Fibroblast of skin of abdomen (primary cell): ENCODE measurements at places on chromosomes 2 and 18.
A peak's percentile ranks its signal among the peaks of the same experiment; 100 is the strongest.

- DNase-seq = peak; percentile 91
Measured at GRCh38 chr2:226211439-226211838, 588.2 kb downstream of the IRS1 start.

GRCh38 chr2:132953771-132954170 is 283.8 kb upstream of the LYPD1 start:
- DNase-seq = no peak

DNA sequence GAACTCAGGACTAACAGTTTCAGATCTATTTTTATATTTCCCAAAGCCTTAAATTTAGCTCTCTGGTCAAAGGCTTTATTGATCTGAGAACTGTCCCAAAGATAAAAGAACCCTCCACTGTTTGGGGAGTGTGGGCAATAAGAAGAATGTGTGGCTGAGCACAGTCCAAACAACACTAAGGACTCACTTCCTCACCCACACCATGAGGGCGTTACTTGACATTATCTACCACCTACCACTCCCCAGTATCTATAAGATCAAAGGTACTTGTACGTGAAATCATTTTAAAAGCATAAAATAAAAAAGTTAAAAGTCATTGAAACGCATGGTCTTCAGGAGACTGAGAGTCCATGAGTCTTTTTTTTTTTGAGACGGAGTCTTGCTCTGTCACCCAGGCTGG is 54.6 kb upstream of the NFU1 start:
- no peak for DNase-seq

DNA sequence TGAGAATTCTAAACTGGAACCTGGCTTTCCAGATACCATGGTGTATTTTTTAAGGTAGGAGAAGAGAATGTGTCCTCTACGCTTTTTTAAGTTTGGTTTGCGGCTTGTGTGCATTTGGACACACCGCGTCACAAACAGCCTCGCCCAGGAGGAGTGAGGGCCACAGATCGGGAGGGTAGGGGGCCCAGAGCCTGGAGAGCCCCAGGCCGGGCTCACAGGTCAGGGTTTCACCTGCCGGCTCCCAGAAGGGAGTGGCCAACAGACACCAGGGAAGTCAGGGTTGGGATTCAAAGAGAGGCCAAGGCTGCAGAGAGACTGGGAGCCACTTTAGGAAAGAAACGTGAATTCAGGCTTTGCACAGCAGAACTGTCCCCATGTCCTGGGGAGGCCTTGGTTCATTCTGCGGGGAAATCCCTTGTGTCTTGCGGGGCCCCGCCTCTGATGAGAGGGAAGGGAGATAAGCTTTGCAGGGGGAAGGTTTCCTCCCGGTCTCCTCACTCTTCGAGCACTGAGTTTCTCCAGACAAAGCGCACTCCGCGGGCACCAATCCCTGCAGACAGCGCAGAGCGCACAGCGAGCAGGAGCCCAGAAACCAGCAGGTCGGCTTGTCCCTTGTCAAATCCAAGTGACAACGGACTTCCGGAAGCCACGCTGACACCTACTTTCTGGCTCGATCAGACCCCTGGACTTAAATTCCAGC is 2.0 kb upstream of the TUBB6 start:
- DNase-seq = no peak

- DNase-seq = no peak
Measured at GRCh38 chr18:5995626-5996025, 100.3 kb upstream of the TMEM200C start.

GRCh38 chr2:240919786-240920782 is 13.9 kb downstream of the CROCC2 start:
- no peak for DNase-seq

DNA sequence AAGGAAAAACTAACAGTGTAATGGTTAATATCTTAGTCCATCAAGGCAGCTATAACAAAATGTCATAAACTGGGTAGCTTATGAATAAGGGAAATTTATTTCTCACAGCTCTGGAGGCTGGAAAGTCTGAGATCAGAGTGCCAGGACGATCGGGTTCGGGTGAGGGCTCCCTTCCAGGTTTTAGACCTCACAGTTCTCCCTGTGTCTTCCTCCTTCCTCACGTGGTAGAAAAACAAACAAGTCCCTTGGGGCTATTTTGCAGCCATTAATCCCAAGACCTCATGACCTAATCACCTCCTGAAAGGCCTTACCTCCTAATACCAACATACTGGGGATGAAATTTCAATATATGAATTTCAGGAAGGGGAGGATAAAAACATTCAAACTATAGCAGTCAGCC is 455.9 kb downstream of the CNTNAP5 start:
- DNase-seq = no peak

- DNase-seq = peak; percentile 92
Measured at GRCh38 chr18:69817335-69817940, 130.2 kb downstream of the CD226 start.

DNA sequence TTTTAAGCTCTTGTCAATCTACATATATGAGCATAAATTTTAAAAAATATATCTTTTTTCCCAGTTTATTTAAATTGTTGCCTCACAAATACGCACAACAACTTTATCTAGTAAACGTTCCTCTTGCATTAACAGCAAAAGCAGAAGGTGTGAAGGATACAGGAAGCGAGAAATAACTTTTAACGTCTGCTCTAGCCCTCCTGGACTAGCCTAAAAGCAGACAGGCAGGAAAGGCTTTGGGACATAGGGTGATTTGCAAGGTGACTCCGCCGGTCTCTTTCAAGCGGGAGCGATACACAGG is 434 bp upstream of the DUSP19 start:
- DNase-seq = no peak

- peak; percentile 57 for DNase-seq
Measured at GRCh38 chr2:102615620-102616436, 3.5 kb upstream of the SLC9A2 start.

DNA sequence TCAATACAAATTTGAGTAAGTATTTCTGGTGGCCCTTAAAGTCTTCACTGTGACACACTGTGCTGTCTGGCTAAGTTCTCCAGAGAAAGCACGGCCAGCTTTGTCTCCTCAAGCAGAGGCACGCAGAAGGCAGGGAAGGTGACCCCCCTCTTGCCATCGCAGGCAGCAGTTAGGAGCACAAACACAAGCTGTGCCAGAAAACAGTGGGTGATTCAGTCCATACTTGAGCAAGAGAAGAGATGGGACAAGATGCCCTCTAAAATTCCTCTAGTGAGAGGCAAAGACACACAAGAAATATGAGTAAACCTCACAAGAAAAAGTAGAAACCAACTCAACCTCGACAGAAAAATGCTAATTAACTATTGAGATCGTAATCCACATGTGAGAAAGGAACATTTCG is 9.8 kb downstream of the MCEE start:
- DNase-seq = no peak

DNA sequence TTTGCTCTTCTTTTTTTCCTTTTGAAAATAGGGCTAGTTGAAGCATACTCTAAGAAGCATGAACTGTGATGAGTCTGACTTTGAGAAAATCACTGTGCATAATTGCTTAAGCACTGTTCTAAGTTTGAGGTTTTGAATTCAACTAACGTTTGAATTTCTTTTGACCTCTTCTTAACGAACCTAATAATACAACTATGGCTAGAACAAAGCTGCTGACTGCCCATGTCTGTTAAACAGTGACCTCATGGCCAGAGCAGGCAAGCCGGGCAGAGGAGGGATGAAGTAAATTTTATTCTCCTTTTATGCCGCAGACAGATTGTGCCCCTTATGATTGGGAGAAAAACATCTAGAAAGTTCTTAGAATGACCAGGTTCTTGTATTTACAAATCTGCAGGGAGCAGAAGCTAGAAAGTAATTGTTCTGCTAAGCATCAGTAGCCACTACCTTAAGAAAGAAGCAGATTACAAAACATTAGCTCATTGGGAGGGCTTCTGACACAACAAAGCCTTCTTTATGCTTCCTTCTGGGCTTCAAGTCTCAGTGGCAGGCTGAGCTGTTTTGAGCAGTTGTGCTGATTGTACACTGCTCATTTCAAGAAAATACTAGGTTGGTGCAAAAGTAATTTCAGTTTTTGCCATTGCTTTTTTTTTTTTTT is 97.8 kb upstream of the RASGRP3 start:
- DNase-seq = no peak

GRCh38 chr2:57497489-57498096 is 549.0 kb upstream of the VRK2 start:
- peak; percentile 55 for DNase-seq

- DNase-seq = no peak
Measured at GRCh38 chr2:240966457-240966905, 31.9 kb upstream of the SNED1 start.

- no peak for DNase-seq
Measured at GRCh38 chr2:26811791-26812694, 26.2 kb downstream of the CENPA start.

GRCh38 chr18:49973592-49973991 is 160.3 kb upstream of the ACAA2 start:
- DNase-seq = no peak

DNA sequence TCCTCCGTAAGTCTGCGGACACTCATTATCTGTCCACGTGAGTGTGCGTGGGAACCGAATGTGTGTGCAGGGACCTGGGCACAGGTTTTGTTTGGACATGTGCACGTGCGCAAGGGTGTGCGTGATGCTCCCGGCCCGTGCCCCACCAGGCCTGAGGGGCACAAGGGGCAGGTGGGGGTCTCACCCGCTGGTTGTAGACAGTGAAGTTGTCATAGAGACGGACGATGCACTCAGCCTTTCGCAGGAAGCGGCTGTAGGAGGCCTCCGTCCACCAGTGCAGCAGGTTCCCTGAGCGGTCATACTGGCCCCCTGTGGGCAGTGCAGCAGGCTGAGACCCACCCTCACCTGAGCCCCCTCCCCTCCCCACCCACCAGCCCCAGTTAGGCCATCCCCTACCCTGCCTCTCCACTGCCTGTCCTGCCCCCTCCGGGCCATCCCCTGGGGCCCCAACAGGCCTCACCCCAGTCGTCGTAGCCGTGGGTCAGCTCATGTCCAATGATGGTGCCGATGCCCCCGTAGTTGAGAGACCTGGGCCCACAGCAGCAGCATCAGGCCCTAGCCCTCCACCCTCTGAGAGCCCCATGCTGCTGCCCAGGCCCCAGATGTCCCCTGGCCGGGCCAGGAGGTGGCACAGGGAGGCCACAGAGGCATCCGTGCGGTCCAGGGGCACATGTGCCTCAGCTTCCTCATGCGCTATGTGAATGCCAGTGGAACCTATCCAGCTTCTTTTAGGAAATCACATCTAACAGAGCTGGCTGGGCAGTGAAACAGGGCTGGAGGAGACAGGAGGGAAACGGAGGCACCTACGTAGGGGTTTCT is 6.1 kb downstream of the ECEL1 start:
- DNase-seq = no peak

DNA sequence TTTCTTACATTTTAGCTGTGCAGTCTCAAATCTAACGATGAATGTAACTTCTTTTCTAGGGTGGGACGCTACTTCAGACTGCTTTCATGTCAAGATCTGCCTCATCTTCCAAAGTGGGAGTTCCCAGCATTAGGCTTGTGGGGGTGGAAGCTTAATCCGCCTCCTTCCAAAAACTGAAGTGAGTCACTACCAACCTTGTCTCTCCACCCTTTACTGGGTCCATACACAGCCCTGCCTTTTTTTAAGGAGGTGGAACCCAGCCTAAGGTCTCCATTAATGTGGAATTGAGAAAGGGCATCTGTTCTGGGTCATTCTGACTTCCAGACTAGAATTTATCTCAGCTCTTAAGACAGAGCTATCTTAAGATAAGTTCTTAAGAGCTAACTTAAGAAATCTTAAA is 42.0 kb upstream of the NFE2L2 start:
- DNase-seq = no peak

DNA sequence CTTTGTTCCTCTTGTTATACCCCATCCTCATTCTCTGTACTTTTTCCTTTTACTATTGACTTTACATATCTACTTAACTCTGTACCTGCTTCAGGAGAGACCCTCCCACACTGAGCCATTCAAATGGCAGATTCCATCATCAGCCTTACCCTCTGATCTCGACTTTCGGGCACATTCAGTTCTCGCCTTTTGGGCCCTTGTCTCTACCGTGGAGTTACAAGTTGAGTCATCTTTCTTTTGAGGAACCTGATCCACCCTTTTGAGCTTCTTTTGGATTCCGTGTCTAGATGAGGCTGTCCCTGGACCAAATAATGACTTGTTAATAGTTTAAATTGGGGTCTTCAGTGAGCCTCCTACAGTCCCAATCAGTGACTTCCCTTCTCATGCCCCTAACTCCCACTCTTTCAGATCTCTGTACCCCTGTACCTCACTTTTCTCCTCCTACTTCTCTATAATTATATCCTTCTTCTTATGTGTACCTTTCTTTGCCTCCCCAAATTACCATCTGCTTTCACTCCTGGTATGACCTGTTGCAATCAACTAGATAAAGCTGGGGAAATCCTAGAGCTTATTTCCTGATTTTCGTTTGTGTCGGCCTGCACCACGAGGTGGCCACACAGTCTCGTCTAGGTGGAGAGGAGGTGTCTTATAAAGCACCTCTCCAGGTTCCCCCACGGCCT is 17.2 kb downstream of the SP110 start:
- no peak for DNase-seq
